ENCODE measurements at places on chromosomes 3 and 15. TPM values are rescaled to one million over a fixed set of nuclear protein-coding genes. Genes with fewer than 3 reads are reported as not detected.

PDZRN3 gene
- total RNA-seq: 31.7 TPM

TEX55 gene
- total RNA-seq: not detected

KLF13 gene
- 65.9 TPM for total RNA-seq

SLC6A1 gene
- 0.17 TPM for total RNA-seq

CCRL2 gene
- 1.9 TPM for total RNA-seq

AGBL1 gene
- total RNA-seq: not detected

USP3 gene
- 33.0 TPM for total RNA-seq

AADACL2 gene
- total RNA-seq: not detected

- no peaks in the 10 kb centered on the region for H3K36me3 ChIP-seq
- H3K27ac ChIP-seq: no peak overlapping the region
- no peak overlapping the region for H3K4me3 ChIP-seq
- DNase-seq: no peak
These were observed 13.2 kb downstream of the TM4SF4 start for GRCh38 chr3:149487598-149488197.

DNA sequence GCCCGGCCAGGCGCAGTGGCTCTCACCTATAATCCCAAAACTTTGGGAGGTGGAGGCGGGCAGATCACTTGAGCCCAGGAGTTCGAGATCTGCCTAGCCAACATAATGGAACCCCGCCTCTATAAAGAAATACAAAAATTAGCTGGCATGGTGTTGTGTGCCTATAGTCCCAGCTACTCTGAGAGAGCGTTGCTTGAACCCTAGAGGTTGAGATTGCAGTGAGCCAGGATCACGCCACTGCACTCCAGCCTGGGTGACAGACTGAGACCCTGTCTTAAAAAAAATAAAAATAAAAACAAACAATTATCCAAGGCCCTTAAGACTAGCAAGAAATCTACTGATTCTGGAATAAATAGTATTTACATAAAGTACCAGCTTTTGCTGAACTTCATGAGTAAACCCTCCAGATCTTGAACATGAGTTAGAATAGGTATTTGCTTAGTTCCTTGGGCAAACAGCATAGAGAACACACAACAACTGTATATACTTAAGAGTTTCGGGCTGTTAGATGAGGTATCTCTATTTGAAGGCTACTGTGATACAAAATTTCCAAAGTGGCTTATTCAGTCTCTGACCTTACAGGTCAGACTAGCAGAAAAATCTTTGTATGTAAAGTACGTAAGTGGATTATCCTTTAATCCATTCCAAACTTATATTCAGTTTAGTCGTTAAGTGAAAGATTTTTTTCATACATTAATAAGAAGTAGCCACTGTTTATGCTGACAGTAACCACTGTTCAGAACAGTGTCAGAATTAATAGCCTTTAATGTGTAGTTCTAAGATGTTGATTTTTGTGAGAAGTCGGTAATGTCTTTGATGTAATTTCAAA is 171.1 kb upstream of the CGNL1 start:
- H3K27ac ChIP-seq: no peak overlapping the region
- no peaks in the 10 kb centered on the region for H3K36me3 ChIP-seq
- DNase-seq: no peak
- no peaks in the 10 kb centered on the region for H3K27me3 ChIP-seq

DNA sequence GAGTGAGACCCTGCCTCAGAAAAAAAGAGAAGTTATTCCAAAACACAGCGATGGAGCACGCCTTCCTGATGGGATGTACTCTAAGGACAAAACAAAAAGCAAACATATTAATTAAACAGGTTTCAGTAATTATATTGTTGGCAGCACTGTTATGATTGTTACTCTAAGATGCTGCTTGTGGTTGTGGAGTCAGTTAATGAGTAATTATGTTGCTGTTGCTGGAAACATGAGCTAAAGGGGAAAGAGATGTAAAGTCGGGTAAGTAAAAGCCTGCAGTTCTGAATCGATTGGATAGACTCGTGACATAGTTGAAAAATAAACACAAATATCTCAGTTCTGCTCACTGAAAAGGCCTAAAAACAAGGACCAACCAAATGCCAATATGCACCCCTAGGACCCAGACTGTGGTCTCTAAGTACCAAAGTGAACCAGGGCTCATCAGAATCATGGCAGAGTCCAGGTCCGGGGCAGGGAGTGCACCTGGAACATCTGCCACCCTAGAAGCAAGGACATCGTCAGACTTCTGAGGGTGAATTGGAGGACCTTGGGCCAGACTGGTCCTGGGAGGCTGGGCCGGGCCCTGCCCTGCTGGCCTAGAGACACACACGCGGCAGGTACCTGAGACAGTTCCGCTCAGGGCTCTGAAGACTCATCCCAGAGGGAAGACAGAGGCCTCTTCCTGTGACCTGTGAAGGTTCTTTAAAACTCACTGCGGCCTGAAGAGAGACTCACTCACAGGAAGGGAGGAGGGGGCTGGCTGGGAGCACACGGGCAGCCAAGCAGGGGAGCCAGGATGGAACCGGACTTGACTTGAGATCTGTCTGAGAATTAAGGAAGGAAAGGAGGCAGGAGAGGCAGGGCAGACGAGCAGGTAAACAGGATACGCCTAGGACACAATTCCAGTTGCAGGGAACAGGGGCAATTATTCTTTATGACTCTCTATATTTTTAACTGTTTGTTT is 140.5 kb downstream of the LRRK1 start:
- no peak overlapping the region for H3K27ac ChIP-seq
- DNase-seq: no peak
- H3K36me3 ChIP-seq: no peaks in the 10 kb centered on the region
- H3K4me3 ChIP-seq: no peak overlapping the region
- H3K27me3 ChIP-seq: no peaks in the 10 kb centered on the region

- no peaks in the 10 kb centered on the region for H3K27me3 ChIP-seq
- no peaks in the 10 kb centered on the region for H3K36me3 ChIP-seq
- H3K27ac ChIP-seq: peak overlapping the region; percentile 76
- no peaks in the 10 kb centered on the region for H3K4me1 ChIP-seq
- DNase-seq: no peak
- no peak overlapping the region for H3K4me3 ChIP-seq
These were observed 75.1 kb upstream of the ETV5 start for GRCh38 chr3:186184021-186184420.

GRCh38 chr3:166721466-166721865 is 658.6 kb downstream of the ZBBX start:
- H3K36me3 ChIP-seq: no peaks in the 10 kb centered on the region
- DNase-seq: no peak
- no peak overlapping the region for H3K27ac ChIP-seq
- no peaks in the 10 kb centered on the region for H3K27me3 ChIP-seq

DNA sequence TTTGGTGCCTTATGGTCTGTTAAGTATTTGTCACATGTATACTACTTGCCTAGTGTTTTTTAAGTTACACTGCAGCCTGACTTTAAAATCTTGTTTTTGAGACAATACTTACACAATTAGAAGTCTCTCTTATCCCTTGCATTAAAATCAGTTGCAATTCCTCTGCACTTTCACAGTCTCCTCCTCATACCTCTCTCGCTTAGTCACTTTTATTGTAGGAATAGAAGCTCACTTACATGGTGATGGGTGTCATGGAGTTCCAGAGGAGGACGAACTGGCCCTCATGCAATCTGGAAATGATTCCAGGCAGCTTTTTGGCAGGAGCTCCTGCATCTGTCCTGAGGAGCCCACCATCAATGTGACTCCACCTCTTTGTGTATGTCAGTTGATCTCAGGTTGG is 238.4 kb upstream of the TBC1D5 start:
- no peak overlapping the region for H3K4me3 ChIP-seq
- no peaks in the 10 kb centered on the region for H3K27me3 ChIP-seq
- H3K36me3 ChIP-seq: no peaks in the 10 kb centered on the region
- H3K4me1 ChIP-seq: no peaks in the 10 kb centered on the region
- no peak overlapping the region for H3K27ac ChIP-seq

GRCh38 chr3:194386648-194387047 is 12.4 kb downstream of the GP5 start:
- DNase-seq: no peak
- H3K27me3 ChIP-seq: peaks cover 4% of the 10 kb centered on the region
- H3K4me1 ChIP-seq: no peaks in the 10 kb centered on the region
- no peak overlapping the region for H3K27ac ChIP-seq

- H3K36me3 ChIP-seq: no peaks in the 10 kb centered on the region
- peak; percentile 75 for DNase-seq
- H3K27ac ChIP-seq: no peak overlapping the region
- H3K4me3 ChIP-seq: no peak overlapping the region
- H3K4me1 ChIP-seq: no peaks in the 10 kb centered on the region
These were observed 9.6 kb downstream of the DNAJB8 start for GRCh38 chr3:128456776-128457715.

GRCh38 chr3:112046599-112046998 is 12.1 kb downstream of the TMPRSS7 start:
- no peak for DNase-seq
- no peaks in the 10 kb centered on the region for H3K36me3 ChIP-seq
- H3K27ac ChIP-seq: no peak overlapping the region
- peaks cover 4% of the 10 kb centered on the region for H3K4me1 ChIP-seq

- H3K36me3 ChIP-seq: no peaks in the 10 kb centered on the region
- H3K4me3 ChIP-seq: no peak overlapping the region
- DNase-seq: no peak
- H3K27ac ChIP-seq: no peak overlapping the region
- peaks cover 10% of the 10 kb centered on the region for H3K4me1 ChIP-seq
These were observed 104.4 kb downstream of the TMCO5A start for GRCh38 chr15:38038659-38039442.

DNA sequence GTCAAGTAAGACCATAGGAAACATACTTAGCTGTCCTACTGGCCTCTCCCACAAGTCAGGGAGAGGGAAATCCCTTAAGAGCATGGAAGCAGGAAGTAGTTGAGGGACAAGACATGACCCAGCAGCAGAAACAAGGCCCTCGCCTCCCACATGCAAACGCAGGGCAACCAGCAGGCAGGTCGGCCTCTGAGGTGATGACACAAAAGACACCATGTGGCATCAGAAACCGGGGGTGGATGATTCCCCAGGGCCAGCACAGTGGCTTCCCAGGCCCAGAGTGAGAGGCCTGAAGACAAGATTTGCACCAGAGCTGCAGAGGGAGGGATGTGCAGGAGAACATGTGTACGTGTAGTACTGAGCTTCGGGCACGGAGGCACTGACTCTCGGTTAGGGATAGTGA is 26.3 kb downstream of the PXYLP1 start:
- DNase-seq: no peak
- H3K4me3 ChIP-seq: no peak overlapping the region
- H3K36me3 ChIP-seq: no peaks in the 10 kb centered on the region

DNA sequence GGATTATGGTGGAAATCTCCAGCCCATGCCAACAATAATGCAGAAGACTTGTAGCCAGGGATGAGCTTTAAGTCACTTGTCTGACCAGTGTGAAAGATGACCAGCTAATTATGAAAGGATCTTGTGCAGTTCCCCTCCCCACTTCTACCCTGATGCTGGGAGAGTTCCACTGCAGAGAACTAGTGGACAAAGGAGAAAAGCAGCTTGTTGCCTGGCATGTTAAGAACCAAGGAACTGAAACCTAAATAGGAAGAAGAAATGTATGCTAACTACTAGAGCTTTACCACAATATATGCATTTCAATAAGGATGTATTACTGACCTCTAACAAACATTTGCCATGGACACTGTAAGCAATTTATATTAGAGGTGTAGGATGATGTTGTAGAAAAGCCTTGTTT is 52.2 kb upstream of the CSTA start:
- no peak overlapping the region for H3K4me3 ChIP-seq
- H3K27me3 ChIP-seq: no peaks in the 10 kb centered on the region
- no peak overlapping the region for H3K27ac ChIP-seq
- no peaks in the 10 kb centered on the region for H3K36me3 ChIP-seq
- DNase-seq: no peak

- H3K4me3 ChIP-seq: peak overlapping the region; percentile 98
- no peaks in the 10 kb centered on the region for H3K27me3 ChIP-seq
- H3K36me3 ChIP-seq: no peaks in the 10 kb centered on the region
- H3K4me1 ChIP-seq: peaks cover 71% of the 10 kb centered on the region
- no peak for DNase-seq
- no peak overlapping the region for H3K27ac ChIP-seq
These were observed 2.1 kb downstream of the CCNL1 start for GRCh38 chr3:157157836-157158235.

Data from adrenal gland (tissue), 19 donors.